SHP77 treated with DMSO at 0.1 percent for 48 hours (cell line): ENCODE measurements at places on chromosomes 5 and 9.
A peak's percentile ranks its signal among the peaks of the same experiment; 100 is the strongest.

- DNase-seq: no peak
Measured at GRCh38 chr9:81456431-81457006, 232.8 kb downstream of the TLE1 start.

DNA sequence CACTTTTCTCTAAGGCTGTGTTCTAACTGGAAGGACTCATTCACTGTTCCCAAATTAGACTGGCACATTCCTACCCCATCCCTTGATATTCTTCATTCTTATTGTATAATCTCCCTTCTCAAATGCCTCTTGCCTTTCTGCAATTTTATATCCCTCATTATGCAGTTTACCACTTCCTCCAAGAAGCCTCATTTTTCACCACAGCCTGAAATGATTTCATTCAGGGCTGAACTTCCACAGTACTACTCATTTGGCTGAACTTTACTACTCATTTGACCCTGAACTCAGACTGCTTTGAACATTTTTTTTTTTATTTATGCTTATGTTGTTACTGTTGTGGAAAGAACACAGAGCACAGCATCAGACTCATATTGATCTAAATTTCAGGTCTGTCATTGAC is 32.7 kb downstream of the GRIA1 start:
- no peak for DNase-seq

DNA sequence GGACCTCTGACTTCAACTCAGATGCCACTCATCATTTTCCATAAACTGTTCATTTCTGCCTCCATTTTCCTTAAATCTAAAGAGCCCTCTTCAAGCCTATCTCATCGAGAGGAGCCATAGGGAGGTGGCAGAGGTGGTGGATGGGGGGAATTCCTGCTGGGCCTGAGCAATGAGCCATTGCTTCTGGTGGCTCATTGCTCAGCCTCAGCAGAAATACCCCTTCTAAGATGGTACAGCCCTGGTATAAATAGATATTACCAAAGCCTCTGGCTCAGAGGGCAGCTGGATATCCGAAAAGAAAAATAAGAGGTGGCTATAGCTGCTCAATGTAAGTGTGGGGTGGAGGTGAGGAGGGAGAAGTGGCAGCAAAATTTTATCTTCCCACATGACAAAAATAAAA is 313.5 kb downstream of the CAAP1 start:
- no peak for DNase-seq

GRCh38 chr9:137150617-137151457 is 11.9 kb downstream of the GRIN1 start:
- DNase-seq: peak; percentile 83

DNA sequence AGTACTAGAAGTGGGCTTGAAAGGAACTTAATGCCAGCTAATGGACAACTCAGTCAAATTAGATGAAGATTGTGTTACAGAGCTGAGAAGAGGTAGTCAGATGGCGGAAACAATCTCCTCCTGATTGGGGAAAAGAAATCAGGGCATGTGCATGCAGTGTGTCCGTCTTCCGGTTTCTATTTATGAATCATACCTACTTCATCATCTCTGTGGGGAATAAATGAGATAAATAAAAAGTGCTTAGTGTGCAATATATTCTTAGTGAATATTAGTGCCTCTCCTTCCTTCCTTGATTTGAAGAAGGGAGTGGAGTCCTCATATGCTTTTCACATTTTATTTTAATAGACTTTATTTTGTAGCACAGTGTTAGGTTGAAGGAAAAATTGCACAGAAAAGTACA is 108.7 kb upstream of the NFIL3 start:
- no peak for DNase-seq

DNA sequence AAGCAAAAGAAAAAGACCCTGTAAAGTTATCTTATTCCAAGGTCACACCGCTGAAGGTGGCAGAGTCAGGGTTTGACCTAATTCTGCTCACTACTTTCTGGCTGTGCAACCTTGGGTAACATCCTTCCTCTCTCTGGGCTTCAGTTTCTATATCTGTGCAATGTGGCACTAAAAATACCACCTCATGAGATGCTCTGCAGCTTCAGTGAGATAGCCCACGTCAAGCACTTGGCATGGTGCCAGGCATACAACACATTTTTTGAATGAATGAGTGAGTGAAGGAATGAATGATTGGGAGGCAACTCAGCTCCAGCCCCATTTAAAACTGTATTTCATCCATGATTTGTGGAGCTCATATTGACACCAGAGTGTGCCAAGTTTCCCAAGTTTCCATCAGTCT is 62.3 kb downstream of the FOXI1 start:
- no peak for DNase-seq

GRCh38 chr5:43038496-43038989 is 1.6 kb downstream of the ANXA2R start:
- DNase-seq: no peak

DNA sequence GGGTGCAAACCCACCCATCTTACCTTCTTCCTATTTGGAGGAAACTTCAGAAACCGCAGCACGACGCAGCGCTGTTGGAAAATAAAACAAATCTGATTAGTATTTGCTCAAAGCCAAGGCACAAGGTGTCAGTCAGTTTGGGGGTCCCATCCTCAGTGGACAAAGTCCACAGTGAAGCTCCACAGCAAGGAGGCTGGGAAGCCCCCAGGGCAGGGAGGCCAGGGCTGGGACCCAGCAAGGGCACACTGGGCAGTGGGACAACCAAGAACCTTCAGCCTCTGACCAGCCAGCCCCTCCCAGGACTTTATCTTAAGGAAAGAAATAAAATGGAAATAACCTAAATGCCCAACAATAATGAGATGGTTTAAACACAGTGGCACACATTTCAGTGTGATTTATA is 11.3 kb downstream of the IPPK start:
- DNase-seq: no peak

GRCh38 chr5:163303718-163304117 is 133.7 kb upstream of the CCNG1 start:
- DNase-seq: no peak

DNA sequence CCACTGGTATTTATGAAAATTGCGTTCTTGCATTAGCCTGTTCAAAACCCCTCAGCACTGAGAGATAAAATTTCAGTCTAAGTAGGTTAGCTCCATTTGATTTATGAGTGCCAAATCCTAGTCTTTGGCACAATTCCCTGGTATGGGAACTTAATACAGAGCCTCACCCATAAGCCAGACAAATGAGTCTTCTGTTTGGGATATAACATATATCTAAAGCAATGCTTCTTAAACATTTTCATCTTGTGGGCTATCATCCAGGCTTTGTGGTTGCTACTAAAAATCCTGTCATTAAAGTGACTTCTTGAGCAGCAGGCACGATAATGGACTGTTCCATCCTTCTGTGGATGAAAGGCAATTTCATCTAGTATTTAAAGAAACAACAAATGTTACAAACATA is 419.5 kb upstream of the ACTBL2 start:
- no peak for DNase-seq

GRCh38 chr5:14588758-14589543 is 7.4 kb downstream of the OTULINL start:
- peak; percentile 81 for DNase-seq

GRCh38 chr5:163512526-163512925 is 7.1 kb downstream of the MAT2B start:
- DNase-seq: no peak

- no peak for DNase-seq
Measured at GRCh38 chr9:131494296-131494870, 8.3 kb upstream of the POMT1 start.

- DNase-seq: no peak
Measured at GRCh38 chr5:166788050-166788449, 1503.4 kb upstream of the WWC1 start.

- DNase-seq: no peak
Measured at GRCh38 chr9:101590901-101591300, 3.9 kb downstream of the PPP3R2 start.

GRCh38 chr5:141483902-141484301 is 928 bp upstream of the PCDHGC4 start:
- no peak for DNase-seq

GRCh38 chr5:113176196-113176595 is 199.6 kb downstream of the DCP2 start:
- DNase-seq: no peak

DNA sequence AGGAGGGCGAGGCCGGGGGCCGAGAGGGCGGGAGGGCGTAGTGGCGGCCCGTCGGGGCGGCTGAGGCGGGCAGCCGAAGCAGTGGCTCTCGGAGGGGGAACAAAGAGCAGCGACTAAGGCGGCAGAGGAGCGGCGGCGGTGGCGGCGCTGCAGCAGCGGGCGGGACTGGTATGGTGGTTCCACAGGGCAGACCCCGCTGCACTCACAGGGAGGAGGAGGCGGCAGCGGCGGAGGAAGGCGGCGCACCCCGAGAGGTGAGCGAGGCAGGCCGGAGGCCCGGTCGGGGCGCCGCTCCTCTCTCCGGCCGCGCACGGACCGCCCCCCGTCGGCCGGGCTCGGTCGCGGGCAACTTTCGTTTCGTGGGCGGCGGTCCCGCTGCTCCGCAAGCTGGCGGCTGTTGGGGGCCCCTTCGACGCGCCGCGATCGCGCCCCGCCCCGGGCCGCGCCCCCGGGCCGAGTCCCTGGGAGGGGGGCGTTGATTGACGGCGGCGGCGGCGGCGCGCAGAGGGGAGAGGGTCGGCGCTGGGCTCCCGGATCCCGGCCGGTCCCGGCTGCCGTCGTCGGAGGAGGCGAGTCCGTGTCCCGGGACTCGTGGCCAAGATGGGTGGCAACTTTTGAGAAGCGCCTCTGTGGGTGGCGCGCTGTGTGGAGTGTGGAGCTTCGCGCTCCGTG is 467 bp downstream of the CNOT6 start:
- DNase-seq: no peak

DNA sequence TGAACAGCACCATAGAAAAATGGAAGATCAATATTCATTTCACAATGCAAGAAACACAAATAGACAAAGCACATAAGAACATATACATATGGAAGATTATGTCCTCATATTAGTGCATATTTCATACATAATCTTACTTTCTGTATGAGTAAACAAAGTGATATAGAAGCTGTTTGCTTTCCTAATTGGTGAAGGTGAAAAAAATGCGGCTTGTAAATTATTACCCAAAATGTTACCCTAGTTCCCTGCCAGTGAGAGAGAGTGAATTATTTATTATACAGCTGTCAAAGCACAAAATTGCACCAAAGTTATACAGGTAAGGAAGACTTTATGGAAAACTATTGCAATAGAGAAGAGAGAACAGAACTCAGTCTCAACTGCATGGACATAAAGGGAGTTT is 1485.0 kb upstream of the CDH9 start:
- DNase-seq: no peak

GRCh38 chr9:16500386-16500785 is 370.1 kb downstream of the BNC2 start:
- DNase-seq: no peak

DNA sequence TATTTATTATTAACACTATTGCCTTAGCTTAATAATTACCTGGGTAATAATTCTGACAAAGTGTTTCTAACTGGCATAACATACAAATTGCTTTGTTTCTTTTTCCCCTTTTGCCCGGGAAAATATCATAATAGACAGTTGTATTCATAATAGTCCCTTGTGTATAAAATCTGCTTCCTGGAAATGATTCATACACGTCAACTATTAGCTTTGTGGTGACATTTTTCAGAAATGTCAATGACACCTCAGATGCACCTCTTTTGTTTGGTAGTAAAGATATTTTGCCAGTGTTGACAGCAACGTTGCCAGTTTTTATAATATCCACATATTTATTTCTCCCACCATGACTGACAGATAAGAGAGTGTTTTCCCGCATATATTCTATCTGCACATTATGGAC is 73.0 kb downstream of the RASEF start:
- no peak for DNase-seq

DNA sequence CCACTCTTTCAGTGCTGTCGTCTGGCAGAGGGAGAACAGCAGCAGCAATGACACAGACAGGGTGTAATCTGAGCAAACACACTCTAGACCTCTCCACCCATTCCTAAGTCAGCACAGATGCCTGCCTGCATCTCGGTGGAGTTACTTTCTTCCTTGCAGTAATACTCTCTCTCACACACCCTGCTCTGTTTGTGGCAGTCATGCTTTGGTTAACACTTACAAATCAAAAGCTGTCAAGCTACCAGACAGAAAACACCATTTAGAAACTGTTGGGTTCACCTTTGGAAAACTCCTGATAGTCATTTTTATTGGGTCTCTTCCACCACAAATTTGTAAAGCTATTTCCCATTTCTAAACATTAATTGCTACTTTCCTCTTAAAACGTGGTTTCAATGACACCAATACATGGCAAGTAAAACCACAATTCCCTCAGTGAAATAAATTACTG is 27.3 kb downstream of the LHFPL2 start:
- DNase-seq: peak; percentile 44

DNA sequence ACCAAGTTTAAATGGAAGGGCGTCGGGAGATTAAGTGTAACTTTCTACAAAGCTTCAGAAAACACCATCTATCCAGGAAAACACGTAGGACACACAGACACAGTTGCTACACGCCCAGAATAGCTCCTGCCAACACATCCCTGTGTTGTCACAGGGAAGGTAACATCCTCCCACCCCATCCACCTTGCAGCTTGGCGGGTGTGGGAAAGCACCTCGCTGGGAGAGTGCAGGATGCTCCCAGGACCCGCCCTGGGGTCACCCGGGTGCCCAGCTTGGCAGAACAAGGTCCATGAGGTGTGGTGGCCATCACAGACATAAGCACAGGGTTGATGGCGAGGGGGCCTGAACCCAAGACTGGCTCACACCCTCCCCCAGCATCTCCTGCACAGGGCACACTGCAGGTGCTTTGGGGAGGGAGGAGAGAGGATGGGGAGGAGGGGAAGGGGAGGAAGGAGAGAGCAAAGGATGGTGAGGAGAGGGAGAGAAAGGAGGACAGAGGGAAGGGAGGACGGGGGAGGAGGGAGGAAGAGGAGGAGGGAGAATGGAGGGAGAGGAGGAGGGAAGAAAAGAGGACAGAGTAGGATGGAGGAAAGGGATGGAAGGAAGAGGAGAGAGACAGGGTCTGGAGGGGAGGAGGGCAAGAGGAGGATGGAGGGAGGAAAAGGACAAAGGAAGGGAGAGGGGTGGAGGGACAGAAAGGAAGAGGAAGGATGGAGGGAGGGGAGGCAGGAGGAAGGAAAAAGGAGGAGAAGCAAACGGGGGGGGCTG is 37.2 kb downstream of the GOLM1 start:
- no peak for DNase-seq

DNA sequence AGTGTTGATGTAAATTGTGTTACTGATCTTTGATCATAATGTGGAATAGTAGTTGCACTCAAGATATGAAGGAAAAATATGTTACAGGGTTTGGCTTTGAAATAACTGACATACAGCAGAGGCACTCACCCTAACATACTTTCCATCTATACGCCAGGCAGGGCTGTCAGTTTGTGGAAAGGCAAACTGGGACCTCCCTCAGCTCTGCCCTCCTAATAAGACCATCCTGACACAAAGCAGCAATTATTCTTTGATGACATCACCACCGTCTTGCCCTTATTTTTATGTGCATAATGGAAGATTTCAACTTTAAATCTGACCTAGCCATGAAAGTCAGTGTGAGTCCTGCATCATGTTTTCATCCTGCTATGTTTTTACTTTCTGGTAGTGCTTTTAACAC is 42.9 kb downstream of the ITGA1 start:
- DNase-seq: no peak
